ENCODE measurements at places on chromosomes 16 and 17.

- no peak for DNase-seq
Observed at GRCh38 chr17:44221862-44222111, 2.3 kb upstream of the UBTF start.

GRCh38 chr16:13101828-13102227 lies 200.4 kb downstream of the SHISA9 start:
- no peak for DNase-seq

DNA sequence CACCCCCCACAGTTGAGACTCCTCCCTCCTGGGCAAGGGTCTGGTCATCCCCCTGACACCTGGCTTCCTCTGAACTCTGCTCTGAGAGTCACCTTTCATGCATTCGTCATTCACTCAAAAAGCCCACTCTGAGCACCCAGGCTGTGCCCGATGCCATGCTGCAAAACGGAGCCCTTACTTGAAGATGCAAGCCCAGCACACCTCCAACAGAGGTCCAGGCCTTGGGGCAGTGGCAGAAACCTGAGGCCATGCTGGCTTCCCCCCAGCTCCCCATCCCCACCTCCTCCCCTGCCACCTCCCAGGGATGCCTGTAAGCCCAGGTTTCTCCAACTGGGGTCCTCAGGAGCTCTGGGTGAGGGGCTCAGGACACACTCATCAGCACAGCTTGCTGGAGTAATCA lies 67.7 kb upstream of the TNRC6C start:
- no peak for DNase-seq

DNA sequence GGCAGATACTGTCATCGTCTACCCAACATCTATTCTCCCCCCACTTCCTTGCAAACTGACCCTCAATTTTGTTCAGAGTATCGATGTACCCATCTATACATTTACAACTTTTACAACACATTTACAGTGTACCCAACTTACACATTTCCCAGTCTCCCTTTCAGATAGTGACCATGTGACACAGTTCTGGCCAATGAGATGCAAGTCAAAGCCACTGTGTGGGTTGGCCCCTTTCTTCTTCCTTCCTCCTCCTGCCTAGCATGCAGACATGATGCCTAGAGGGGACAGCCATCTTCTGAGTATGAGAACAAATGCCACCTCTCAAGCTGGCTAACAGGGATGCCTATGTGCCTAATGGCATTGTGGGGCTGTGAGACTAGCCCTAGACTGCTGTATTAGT lies 11.3 kb upstream of the NFAT5 start:
- DNase-seq: no peak

- no peak for DNase-seq
Observed at GRCh38 chr17:64115822-64116534, 14.0 kb downstream of the ERN1 start.

GRCh38 chr17:59402760-59403159 lies 71.3 kb downstream of the YPEL2 start:
- DNase-seq: no peak

- DNase-seq: no peak
Observed at GRCh38 chr16:79677799-79678530, 77.4 kb upstream of the MAF start.

DNA sequence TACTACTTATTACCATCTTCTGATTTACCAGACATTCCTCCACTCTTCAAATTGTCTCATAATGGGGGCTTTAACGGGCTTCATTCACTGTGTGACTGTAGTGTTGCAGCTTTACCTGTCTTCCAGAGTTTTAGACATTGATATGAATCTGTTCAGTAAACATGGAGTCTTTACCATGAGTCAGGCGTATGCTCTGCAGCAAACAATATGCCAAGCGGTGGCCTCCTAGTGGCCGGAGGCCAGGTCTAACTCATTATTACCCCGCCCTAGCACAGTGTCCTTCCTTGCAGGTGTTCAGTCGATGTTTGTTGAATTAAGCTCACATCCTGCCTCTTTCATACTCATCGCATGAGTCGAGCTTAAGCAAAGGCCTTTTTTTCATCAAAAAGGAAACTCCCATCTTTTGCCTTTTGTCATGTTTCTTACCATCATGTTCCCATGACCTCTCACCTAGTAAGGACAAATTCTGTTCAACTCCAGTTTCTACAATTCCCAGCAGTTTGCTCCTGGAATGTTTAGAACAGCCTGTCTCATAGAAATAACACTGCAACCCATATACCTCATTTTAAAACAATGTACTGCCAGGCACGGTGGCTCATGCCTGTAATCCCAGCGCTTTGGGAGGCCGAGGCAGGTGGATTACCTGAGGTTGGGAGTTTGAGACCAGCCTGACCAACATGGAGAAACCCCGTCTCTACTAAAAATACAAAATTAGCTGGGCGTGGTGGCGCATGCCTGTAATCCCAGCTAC lies 39.4 kb downstream of the TUBD1 start:
- no peak for DNase-seq

- peak; percentile 95 for DNase-seq
Observed at GRCh38 chr17:79839356-79840268, at the start of gene CBX4. Gene CBX4 (minus strand): TSS chr17:79839440. CDS start chr17:79839251, 189 bp downstream.

DNA sequence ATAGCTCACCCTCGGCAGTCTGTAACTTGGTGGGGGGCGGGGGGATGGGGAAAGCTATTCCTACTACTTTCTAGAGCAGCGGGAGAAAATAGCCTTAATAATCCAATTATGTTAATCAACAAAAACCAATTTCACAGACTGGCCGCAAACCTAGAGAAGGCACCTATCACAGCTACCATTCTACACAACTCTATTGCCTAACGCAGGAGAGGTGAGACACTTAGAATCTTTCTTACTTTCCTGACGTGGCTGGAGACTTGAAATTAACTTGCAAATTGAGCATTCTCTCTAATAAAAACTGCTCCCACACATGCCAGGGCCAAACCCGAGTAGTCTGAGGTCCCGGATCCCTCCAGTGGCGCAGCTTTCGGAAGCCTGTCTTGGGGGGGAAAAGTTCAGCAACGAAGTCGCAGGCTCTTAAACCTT lies 794 bp downstream of the SMG6 start:
- DNase-seq: no peak

DNA sequence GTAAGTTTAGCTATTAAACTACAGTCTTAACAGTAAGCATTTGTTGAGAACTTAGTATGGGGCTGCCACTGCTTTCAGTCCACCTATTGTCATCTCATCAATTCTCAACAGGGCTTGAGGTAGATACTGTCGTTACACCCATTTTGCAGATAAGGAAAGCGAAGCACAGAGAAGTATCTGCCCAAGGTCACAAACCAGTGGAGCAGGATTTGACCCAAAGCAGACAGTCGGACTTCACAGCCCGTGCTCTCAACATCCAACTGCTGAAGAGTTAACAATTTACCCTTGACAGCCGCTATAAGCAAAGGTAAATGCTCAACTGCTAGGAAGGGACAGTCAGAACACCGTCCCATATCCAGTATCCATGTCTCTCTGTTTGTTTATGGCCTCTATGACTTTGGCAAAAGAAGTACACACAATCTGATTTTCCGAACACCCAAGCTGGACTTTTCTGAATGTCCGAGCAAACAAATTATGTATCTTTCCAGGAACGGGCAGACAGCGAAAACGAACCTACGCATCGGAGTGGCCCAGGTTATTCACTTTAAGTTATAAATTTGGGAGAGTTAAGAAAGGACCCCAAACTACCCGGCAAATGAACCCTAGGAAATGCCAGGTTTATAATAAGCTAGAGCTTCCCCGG lies 1.2 kb downstream of the SIAH1 start:
- no peak for DNase-seq

DNA sequence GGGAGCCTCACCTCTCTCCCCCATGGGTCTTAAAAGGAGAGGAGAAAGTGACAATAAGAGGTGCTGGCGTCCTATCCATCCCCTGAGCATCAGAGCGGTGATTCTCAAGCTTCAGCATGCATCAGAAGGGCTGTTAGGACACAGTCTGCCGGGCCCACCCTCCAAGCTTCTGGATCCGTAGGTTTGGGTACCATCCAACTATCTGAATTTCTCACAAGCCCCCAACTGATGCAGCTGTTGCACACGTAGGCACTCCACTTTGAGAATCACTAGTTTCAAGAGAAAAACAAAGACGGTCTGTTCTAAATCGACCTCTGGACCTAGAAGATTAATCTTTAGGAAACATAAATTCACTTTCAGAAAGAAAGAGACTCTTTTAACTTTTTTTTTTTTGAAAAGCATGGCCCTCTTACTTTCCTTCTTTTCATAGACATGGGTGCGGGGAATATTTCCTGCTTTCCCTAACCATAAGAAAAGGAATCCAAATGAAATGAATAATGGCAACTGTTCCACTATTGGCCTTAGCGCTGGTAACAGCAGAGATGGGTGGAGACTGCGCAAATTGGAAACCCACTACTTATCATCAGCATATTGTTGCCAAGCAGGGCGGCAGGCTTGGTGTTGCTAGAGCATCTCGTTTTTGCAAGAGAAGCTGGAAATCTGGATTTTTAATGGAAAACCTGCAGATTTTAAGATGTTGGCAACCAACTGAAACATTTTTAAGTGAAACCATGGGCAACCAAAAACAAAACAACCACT lies 144.4 kb downstream of the GAS7 start:
- DNase-seq: no peak

DNA sequence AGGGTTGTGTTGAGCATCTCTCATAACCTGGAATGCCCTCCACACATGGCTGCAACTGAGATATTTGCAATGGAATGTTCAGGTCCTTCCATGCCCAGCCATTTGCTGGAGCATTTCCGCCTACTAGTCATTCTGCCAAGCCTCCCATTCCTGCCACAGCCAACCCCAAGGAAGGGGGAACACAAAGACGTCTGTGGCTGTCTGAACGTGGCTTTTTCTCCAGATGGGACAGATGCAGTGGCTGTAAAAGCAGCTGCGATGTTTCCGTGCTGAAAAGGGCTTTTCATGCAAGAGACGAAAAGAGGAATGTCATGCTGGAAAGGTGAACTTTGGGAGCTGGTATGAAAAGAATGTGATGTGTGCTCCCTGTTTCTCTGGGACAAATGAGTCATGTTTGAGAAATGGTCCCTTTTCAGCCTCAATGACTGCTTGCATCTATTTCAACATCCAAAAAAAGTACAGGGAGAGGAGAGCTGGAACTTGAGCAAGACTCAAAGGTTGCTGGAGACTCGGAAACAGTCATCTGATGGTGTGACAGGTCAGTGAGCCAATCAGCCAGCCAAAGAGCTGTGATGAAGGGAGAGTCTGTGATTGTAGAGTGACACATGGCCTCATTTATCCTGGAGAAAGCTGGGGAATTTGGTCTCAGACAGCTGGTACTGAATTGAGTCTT lies 208.9 kb downstream of the SHISA9 start:
- no peak for DNase-seq

DNA sequence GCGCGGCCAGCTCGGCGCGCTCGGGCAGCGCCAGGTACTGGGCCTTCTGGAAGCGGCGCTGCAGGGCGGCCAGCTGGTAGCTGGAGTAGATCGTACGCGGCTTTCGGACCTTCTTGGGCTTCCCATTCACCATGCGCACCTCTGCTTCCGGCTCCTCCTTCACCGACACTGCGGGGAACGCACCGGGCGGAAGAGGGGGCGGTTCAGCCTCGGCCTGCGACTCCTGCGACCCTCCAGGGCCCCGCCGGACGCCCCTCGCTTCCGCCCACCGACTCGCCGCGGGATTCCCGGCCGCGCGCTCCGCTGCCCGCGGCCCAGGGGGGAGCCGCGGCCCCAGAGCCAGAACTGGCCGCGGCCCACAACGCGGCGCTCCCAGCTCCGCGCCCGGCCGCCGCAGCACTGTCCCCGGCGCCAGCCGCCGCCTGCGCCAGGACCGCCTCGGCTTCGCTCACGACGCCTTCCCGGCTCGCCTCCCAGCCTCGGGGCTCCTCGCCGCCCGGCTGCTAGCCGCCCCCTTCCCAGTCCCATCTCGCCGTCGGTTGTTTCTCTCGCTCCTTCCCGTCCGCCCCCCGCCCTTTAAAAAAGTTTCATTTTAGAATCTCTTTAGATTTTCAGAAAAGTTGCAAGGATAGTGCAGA lies 1.5 kb downstream of the DLX3 start:
- DNase-seq: no peak

DNA sequence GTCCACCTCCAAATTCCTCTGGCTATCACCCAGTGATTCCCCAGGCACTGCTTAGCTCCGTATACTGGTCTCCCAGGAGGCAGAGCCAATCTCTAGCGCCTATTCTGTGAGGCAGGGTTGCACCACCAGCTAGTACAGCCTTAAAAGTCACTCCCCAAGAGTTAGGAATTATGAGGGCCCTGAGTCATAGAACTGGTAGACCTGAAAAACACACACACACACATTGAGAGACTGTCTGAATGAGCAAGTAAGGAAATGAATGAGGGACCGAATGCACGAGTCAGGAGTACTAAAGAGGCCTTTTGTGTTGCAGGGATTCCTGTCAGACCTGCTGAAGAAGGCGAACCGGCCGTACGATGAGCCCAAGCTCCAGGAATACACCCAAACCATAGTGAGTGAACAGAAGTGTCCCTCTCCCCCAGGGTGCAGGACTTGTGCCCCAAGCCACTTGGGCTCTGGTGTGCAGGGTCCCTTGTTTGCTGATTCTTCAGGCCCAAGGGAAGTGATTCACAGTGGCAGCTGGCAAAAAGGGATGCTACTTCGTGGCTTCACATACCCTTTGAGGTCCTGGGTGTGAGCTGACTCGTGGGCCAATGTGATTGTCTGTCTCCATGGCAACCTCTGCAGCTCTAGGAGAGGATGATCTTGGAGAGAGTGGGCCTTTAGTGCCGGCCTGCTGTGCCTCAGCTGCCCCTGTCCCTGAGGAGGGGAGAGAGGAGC lies 24.7 kb downstream of the CALB2 start:
- DNase-seq: no peak

DNA sequence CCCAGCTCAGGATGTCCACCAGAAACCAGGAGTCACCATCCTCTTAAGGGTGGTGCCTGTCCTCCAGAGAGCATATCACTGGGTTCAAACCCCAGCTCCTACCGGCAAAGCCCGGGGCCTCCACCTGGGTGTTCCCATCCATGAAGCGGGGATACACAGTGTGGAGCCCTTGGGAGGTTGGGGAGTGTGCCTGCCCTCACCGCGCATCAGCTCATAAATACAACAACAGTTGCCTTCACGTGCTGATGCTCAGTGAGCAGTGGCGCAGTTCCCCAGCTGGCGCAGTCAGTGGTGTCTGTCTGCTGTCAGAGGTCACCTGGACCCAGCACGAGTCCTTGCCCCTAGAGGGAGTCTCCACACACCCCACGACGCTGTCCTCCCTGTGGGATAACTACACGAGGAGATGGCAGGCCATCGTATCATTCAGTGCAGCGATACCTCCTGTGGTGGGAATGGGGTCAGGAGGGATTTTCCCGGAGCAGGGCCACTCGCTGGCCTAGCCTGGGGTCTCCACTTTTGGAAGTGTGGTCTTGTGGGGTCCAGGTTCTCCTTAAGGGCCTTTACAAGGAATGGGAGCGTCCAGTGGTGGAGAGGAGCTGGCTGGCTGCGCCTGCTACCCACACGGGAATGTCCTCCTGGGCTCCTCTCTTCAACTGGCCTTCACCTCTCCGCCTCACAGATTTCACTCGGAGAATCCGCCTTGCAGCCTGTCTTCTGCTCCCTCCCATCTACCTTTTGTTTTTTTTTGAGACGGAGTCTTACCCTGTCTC lies 2.3 kb upstream of the ELOB start:
- no peak for DNase-seq

- no peak for DNase-seq
Observed at GRCh38 chr16:89173174-89173921, 1.8 kb downstream of the CDH15 start.

Measured in vagina (tissue), 2 donors.